HS-27A (cell line): ENCODE measurements at places on chromosomes 11 and 22.

DNA sequence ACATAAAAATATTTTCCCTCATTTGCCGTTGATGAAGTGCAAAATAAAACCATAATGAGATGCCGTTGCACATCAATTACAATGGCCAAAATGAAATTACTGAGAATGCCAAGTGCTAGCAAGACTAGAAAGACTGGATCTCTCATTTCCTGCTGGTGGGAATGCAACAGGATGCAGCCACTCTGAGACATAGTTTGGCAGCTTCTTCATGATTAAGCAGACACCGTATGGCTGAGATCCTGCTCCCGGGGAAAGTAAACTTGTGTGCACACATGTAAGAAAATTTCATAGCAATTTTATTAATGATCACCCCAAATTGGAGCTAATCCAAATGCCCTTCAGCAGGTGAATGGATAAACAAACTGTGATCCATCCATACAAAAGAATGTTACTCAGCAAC lies 1013.2 kb downstream of the TBC1D22A start:
- DNase-seq: no peak

DNA sequence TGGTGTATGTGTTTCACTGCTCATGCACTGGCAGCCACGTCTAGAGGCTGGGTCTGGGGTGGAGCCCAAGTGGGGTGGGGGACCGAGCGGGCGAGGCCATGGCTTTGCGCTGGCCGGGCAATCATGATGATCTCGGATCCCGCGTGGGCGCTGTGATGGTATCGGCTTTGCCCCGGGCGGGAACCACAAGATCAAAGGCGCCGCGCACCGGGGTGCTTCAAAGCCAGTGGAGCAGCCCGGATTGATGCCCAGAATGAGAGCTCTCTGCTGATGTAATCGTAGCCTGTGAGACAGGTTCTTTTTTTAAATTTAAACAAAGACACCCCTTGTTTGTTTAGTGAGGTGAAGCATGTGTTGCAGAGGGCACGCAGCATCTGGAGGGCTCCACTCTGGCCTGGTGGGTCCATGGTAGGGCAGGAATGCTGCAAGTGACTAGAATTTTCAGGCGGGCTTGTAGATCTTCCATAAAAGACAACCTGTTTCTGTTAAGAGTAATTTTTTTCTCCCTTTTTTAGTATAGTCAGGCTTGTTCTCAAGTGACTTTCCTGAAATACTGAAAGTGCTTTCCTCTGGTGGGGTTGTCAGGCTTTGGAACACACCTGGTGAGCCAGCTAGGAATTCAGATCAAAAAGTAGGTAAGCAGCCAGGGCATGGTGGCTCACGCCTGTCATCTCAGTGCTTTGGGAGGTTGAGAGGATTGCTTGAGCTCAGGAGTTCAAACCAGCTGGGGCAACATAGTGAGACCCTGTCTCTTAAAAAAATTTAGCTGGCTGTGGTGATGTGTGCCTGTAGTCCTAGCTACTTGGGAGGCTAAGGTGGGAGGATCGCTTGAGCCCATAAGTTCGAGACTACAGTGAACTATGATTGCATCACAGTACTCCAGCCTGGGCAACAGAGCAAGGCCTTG lies 40.7 kb downstream of the ZNRF3 start:
- DNase-seq: no peak

DNA sequence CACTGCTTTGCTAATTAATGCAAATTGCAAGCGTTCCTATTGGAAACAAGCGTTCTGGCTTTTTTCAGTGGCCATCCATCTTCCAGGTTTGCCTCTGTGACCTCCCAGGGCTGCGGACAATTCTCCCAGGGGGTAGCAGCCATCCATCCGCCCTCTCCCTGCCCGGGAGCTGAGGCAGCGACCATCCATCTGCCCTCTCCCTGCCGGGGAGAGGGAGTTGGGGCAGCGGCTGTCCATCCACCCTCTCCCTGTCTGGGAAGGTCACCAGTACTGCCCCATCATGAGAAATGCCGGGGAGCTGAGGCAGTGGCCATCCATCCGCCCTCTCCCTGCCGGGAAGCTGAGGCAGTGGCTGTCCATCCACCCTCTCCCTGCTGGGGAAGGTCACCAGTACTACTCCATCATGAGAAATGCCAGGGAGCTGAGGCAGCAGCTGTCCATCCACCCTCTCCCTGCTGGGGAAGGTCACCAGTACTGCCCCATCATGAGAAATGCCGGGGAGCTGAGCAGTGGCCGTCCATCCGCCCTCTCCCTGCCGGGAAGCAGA lies 394.7 kb downstream of the BRD1 start:
- DNase-seq: no peak

- no peak for DNase-seq
Measured at GRCh38 chr11:131663405-131664200, 293.2 kb downstream of the NTM start.

GRCh38 chr11:67056267-67057204 lies at the start of gene RHOD:
RHOD (plus strand) TSS chr11:67056847; CDS start chr11:67056903, 56 bp downstream.
- DNase-seq: no peak

DNA sequence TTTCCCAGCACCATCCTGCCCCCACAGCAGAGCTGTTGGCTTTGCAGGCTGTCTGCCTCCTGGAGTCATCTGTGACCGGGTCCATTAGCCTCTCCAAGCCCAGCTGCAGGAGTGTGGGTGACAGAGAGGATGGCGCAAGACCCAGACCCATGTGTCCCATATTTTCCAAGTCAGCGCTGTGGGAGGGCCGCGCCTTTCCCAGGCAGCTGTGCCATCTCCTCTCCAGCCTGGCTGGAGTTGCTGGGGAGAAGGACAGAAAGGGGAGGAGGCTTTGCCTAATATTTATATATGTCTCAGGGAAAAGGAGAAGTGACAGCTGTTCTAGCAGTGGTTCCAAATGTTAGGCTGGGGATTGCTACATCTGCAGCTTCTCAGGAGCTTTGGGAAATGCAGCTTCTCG lies 15.7 kb downstream of the DTX4 start:
- DNase-seq: no peak

GRCh38 chr11:94181943-94182342 lies 53.3 kb downstream of the PANX1 start:
- DNase-seq: no peak

GRCh38 chr11:75625021-75625420 lies 43.8 kb downstream of the MAP6 start:
- no peak for DNase-seq

GRCh38 chr22:49769691-49770546 lies 57.8 kb downstream of the BRD1 start:
- DNase-seq: no peak

- no peak for DNase-seq
Measured at GRCh38 chr11:44261800-44262591, 47.9 kb downstream of the ALX4 start.

DNA sequence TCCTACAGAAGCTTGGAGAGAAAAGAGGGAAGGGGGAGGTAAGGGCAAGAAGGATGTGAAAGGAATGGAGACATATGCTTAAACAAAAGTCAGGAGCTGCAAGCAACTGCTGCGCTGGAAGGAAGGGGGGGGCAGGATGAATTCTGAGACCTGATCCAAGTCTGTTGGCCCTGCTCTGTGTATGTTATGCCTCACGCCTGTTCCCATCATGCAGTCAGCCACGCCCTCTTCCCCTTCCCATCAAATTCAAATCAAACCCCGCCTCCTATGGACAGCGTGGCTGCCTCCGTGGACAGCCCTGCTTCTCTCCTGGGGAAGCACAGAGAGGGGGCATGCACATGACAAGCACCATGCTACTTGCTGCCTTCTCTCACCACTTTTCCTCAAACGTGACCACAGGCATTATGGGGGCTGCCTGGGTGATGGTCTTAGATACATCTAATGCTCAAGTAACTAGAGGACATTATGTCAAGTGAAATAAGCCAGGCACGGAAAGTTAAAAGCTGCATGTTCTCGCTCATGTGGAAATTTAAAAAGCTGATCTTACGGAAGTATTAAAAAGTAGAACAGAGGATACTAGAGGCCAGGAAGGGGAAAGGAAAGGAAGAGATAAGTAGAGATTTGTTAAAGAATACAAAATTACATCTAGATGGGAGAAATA lies 45.8 kb upstream of the CYP2D6 start:
- DNase-seq: no peak

DNA sequence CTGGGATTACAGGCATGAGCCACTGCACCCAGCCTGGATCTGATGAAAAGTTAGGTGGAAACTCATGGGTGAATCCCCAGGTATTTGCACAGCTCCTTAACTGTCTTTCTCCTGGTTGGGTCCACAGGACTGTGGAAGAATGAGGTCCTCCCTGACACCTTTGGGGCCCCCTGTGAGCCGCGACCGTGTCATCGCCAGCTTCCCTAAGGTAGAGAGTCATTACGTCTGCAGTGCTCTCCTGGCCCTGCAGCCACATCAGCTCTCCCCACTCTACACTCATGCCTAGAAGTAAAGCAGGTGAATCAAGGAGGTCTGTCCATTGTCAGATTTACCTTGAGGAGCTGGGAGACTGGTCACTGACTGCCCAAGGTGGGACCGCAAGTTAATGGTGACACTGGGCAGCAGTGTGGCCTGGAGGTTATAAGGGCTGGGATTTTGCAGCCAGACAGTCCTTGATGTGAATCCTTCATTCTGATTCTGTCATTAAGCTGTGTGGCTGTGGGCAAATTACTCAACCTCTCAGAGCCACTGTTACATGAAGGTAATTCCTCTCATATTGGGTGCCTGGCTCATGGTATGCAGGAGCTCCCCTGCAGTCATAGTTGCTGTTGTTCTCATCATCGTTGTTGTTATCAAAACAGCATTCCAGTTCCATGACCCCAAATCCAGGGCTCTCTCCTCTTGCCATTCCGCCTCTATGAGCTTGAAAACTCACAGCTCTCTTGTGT lies 1.4 kb downstream of the RAB36 start:
- no peak for DNase-seq

GRCh38 chr11:101438126-101438525 lies 145.7 kb downstream of the TRPC6 start:
- DNase-seq: no peak

DNA sequence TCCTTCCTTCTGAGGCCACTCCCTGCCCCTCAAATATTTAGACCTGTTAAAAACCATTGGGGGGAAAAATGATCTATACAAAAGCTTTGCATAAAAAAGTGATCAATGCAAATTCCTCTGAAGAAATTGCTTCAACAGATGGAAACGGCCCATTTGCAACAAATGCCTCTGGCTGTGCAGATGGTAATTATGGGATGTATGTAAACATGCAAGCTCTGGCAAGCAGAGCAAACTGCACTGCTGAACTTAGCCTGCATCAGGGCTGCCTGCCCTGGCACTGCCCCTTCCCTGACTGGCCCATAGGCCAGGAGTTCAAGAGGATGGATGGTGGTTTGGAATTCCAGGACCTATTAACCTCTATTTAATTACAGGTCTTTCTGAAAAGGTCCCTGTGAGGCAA lies 388.7 kb downstream of the MIAT start:
- DNase-seq: no peak

DNA sequence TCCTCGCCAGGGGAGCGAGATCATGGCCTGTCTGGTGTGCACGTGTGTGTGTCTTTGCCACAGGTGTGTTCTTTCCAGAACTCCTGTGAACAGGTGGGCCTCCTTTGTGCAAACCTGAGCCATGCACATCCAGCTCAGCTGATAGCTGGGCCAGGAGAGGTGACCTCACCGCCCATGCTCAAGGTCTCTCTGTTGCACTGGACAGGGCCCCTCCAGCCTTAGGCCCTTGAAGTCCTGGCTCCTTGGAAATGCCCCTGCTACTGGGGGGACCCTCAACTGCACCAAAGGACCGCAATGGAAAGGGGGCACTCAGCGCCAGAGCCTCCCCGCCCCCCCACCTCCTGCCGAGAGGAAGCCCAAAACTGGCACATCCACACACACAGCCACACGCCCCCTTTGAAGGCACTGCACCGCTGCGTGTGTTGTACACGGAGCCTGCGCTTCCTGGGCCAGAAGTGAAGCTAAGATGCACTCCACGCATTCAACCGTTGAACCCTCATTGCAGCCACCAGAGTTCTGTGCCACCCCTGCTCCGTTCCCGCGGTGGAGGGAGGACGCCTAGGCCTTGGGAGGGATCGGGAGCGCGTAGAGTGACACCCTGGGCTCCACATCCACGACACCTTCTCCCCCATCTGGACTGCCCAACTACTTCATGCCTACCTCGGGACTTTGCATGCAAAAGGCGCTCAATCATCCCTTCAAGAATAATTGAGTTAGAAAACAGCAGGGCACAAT lies 16.4 kb upstream of the IL2RB start:
- no peak for DNase-seq

- no peak for DNase-seq
Measured at GRCh38 chr11:79417069-79417920, 23.5 kb downstream of the TENM4 start.

DNA sequence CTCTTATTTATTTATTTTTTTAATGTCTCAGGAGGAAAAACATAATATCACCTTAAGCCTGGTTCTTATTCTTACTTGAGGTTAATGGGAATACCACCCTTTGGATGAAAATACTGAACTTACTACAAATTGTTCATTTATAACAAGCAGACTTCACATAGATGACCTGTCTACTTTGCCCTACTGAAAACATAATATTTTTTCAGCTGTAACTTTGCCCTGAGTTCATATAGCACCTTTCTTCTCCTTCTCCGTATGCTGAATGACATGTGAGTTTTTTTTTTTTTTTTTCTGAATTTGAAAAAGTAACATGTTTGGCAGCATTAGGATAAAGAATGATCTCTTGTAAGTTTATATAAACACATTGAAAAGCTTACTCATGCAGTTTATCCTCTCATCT lies 186.8 kb downstream of the TMEM135 start:
- DNase-seq: no peak

DNA sequence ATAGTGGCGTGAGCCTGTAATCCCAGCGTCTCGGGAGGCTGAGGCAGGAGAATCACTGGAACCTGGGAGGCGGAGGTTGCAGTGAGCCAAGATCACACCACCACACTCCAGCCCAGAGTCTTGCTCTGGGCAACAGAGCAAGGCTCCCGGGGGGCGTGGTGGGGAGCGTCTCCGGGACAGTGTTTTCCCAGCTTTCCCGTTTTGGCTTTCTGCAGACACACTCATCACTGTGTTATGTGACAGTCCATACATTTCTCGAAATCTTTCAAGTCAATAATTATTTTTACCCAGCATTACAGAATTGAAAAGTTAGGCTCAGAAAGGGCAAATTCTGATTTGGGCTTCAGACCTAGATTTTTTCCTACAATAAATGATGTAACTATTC lies 31.7 kb downstream of the NEAT1 start:
- DNase-seq: no peak

GRCh38 chr22:25219948-25220442 lies 556 bp downstream of the CRYBB2 start:
- no peak for DNase-seq
